ENCODE measurements at places on chromosomes 1 and 21. TPM values are rescaled to one million over a fixed set of nuclear protein-coding genes. Genes with fewer than 3 reads are reported as not detected.

DR1 gene
- total RNA-seq, result 47.4 TPM

SLC5A3 gene
- total RNA-seq, result 46.9 TPM

ITLN1 gene
- 3.4 TPM for total RNA-seq

CNR2 gene
- total RNA-seq, result 0.11 TPM

FALEC gene
- total RNA-seq, result not detected

ST3GAL3 gene
- 27.2 TPM for total RNA-seq

NHLH1 gene
- not detected for total RNA-seq

REG4 gene
- total RNA-seq, result not detected

NBPF4 gene
- total RNA-seq, result not detected

UBL4B gene
- total RNA-seq, result not detected

HPDL gene
- total RNA-seq, result 0.74 TPM

MPC2 gene
- total RNA-seq, result 41.7 TPM

ADSS2 gene
- 58.8 TPM for total RNA-seq

SLC6A17 gene
- total RNA-seq, result 0.05 TPM

OR2T33 gene
- total RNA-seq, result not detected

LIN28A gene
- total RNA-seq, result not detected

EXTL1 gene
- 2.3 TPM for total RNA-seq

NRIP1 gene
- 104 TPM for total RNA-seq

KCNN3 gene
- 16.6 TPM for total RNA-seq
